ENCODE measurements at places on chromosomes 16 and 17.

- DNase-seq = no peak
These were observed 80.3 kb downstream of the ARHGAP23 start for GRCh38 chr17:38508570-38508950.

GRCh38 chr16:73176577-73177013, 128.7 kb upstream of the ZFHX3 start:
- DNase-seq = no peak

GRCh38 chr16:75801307-75801706, 75.0 kb upstream of the CPHXL start:
- no peak for DNase-seq

DNA sequence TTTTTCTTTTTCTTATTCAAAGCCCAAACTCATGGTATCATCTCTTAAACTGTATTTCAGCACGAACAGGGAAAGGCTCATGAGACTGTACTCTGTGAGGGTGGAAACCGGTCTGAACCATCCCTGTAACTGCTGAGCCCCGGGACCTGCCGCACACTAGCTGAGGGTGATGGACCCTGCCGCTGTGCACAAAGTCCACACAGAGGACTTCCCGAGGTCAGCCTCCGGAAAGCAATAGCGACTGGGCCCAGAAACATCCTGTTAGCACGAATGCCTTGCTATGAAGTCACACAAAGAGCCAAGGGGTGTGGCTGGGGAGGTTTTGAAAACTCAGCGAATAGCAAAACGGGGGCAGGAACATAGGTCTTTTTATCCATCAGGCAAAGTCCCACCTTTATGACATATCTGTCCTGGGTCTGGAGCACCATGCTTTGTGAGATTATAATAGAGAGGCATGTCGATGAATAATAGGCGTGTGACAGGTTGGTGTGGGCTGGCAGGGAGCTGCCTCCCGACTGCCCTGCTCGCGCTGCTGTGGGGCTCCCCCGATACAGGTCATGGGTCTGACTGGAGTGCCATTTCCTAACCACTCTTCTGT, 33.4 kb downstream of the CDK5R1 start:
- peak; percentile 65 for DNase-seq

Data from GM12865 (cell line).